Natural killer cell (primary cell): ENCODE measurements at places on chromosomes 7 and 10. TPM values are rescaled to one million over a fixed set of nuclear protein-coding genes. Genes with fewer than 3 reads are reported as not detected.

Gene PKD2L1
- total RNA-seq: not detected

Gene SPOCK2
- 329 TPM for total RNA-seq

Gene ARHGEF35
- 1.2 TPM for total RNA-seq

Gene KBTBD2
- total RNA-seq: 150 TPM

Gene OR2A12
- not detected for total RNA-seq

Gene CDH23
- 4.3 TPM for total RNA-seq

Gene NME8
- total RNA-seq: 27.1 TPM

Gene HKDC1
- 0.50 TPM for total RNA-seq

Gene SEMA3E
- not detected for total RNA-seq

Gene KIN
- total RNA-seq: 14.2 TPM

Gene CRHR2
- total RNA-seq: not detected

Gene TMEM229A
- not detected for total RNA-seq

Gene CTNNA3
- total RNA-seq: not detected

Gene CREB5
- total RNA-seq: 0.52 TPM

Gene CYP2C19
- total RNA-seq: not detected

Gene LGI1
- not detected for total RNA-seq

Gene CCT6A
- 48.1 TPM for total RNA-seq

Gene PMS2
- total RNA-seq: 15.6 TPM

Gene ZNF487
- 19.1 TPM for total RNA-seq
